CD4-positive, alpha-beta T cell treated with Interleukin-15 for 1 hour (primary cell): ENCODE measurements at places on chromosomes 4 and X.

DNA sequence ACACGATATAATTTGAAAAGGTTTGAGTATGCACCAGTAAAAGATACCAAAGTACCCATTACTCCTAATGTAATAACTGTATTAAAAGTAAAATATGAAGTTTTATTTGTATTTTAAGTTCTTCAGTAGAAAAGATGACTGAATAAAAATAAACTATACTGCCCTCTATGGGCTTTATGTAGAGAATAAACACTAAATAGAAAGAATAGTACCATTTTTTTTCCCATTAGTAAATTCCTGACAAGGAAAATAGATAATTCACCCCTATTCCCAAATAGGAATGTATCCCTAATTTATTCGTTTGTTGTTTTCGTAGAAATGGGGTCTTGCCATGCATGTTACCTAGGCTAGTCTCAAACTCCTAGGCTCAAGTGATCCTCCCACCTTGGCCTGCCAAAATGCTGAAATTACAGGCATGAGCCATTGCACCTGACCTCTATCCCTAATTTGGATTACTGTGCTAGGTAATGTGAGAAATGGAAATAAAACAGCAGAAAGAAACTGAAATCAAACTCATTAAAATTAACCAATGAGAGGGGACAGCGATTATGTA lies 73.6 kb upstream of the COX18 start:
- no peak for DNase-seq

GRCh38 chrX:100895365-100896075 lies 21.4 kb upstream of the NOX1 start:
- DNase-seq = no peak

- no peak for DNase-seq
Measured at GRCh38 chrX:58044130-58044529, 133.9 kb upstream of the ZXDA start.

DNA sequence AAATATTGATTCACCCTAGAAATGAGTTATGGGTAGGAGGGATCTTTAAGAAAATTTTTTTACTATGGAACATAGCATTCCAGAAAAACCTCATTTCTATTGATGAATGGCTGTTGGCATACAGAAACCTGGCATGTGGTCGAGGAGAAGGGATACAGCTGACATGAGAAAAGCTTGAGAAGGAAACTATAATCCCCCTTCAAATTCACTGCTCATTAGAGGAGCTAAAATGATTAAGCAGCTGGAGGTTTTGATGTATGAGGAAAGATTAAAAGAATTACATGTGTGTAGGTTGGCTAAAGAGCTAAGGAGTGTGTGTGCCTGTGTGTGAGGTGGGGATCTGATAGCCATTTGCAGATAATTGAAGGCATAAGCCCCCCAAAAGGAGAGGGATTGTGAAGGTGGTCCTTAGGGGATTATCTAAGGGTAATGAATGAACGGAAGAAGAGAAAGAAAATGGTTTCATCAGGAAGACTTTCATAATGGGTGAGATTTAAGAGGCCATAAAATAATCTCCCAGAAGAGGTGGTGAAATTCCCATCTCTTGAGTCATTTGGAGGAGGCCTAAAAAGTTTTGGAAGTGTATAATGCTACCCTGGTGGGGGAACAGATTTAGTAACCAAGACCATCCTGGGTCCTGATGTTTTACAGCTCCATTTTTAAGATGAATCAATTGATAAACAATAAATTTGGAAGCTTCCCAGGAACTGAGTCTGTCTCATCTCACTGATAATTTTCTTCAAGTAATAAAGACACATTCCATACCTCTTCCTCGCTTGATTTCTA lies 272.0 kb upstream of the HAND2 start:
- DNase-seq = no peak
